ENCODE measurements at places on chromosomes 2 and 18.

DNA sequence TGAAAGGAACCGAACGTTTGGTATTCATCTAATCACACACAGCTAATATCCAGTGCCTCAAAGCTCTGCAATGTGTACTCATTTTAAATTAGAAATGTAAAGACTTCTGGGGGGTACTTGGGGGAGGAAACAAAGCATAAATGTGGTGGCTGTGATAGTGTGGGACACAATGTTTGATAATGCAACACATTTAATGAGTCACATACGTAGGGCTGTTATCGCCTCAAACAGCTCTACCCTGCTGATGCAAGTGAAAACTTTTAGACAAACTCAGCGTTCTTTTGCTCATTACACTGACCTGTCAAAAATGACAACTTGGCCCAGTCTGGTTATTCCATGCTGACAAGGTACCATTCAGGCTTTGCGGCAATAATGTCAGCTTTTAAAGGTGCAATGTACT is 1227.1 kb upstream of the CELF4 start:
- DNase-seq = no peak

- no peak for DNase-seq
These were observed 73.6 kb upstream of the ZNF804A start for GRCh38 chr2:184524551-184525382.

DNA sequence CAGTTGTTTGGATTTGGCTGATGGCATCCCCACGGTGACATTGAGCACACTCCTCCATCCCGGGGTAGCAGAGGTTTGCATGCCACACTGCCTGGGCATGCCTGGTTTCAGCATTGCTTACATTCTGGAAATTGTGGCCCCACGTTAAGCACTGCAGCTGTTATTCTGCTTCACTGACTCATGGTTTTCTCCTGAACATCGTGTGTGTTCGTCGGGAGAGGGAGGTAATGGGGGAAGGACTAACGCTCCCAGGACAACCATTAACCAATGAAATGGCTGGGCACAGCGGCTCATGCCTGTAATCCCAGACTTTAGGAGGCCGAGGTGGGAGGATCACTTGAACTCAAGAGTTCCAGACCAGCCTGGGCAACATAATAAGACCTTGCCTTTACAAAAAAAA is 28.2 kb upstream of the YWHAQ start:
- no peak for DNase-seq

DNA sequence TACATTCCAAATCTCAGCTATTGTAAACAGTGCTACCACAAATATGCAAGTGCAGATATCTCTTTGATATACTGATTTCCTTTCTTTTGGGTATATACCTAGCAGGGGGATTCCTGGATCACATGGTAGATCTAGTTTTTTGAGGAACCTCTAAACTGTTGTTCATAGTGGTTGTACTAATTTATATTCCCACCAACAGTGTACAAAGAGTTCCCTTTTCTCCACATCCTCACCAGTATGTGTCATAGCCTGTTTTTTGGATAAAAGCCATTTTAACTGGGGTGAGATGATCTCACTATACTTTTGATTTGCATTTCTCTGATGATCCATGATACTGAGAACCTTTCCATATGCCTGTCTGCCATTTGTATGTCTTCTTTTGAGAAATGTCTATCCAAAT is 6.3 kb upstream of the CCNT2 start:
- no peak for DNase-seq

GRCh38 chr2:127362971-127363370 is 24.8 kb downstream of the MAP3K2 start:
- DNase-seq = no peak

- DNase-seq = no peak
These were observed 66.3 kb downstream of the IRS1 start for GRCh38 chr2:226733189-226733858.

- no peak for DNase-seq
These were observed 201.0 kb downstream of the SMAD7 start for GRCh38 chr18:48749768-48750167.

DNA sequence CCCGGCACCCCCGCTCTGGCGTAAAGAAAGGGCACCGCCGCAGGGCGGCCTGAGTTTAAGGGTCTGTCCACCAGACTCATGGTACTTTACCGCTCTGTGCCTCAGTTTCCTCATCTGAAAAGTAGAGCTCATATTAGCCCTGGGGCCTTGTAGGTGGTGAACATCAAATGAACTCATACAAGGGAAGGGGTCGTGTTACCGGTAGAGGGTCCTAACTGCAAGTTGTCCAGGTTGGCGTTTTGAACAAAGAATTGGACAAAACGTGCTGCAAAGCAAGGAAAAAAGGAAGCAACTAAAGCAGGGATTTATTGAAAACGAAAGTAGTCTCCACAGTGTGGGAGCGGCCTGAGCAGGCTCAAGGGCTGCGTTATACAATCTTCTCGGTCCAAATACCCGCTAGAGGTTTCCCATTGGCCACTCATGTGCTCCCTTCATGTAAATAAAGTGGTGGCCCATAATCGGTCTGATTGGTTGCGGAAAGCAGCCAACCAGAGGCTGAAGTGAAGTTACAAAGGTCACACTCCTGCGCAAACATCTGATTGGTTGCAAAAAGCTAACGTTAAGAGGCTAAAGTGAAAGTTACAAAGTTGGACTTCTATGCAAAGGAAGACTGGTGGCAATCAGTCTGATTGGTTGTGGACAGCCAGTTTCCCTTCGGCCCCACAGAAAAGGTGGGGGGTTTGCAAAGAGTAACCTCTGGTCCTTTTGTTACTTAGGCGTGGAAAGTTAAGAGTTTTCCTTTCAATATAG is 80.7 kb upstream of the LDLRAD4 start:
- DNase-seq = peak; percentile 90

GRCh38 chr18:23244401-23244800 is 109.1 kb downstream of the CABLES1 start:
- no peak for DNase-seq

All from CD4-positive, alpha-beta T cell treated with Interleukin-4 for 4 hours (primary cell).